ENCODE measurements at places on chromosomes 5 and 9.

DNA sequence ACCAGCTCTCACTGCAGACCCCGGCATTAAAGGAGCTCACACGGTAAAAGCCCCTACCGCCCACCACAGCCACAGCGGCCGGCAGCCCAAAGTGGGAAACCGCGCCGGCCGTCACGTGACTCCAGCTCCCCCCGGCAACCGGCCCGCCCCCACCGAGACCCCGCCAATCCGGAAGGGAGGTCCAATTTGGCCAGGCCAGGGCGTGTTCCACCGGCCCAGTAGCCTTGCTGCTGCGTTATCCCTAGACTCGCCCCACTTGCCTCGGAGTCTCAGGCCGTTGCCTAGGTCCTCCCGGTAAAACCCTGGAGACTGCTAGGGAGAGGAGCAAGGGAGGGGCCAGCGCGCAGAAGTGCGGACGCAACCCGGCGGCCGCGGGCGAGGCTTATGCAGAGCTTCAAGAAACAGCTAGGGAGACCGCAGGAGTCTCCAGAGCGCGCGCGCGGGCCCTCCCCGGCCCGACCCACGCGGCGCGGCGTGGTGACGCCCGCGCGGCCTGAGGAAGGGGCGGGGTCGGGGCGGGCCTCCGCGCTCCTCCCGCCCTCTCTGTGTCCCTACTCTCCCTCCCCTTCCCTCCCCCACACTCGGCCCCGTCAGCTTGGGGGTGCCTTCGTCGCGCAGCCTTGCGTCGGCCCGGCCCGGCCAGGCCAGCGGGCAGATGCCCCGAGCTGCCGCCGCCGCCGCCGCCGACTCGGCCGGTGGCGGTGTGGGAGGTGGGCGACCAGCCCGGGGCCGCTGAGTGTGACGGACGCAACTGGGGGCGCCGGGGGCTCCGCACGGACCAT is at the start of gene RIC1:
Gene RIC1, plus strand, starts transcription at position 578 of the 782 bp plus-strand sequence. Its CDS starts 203 bp downstream, at position 781.
- peak; percentile 98 for DNase-seq

DNA sequence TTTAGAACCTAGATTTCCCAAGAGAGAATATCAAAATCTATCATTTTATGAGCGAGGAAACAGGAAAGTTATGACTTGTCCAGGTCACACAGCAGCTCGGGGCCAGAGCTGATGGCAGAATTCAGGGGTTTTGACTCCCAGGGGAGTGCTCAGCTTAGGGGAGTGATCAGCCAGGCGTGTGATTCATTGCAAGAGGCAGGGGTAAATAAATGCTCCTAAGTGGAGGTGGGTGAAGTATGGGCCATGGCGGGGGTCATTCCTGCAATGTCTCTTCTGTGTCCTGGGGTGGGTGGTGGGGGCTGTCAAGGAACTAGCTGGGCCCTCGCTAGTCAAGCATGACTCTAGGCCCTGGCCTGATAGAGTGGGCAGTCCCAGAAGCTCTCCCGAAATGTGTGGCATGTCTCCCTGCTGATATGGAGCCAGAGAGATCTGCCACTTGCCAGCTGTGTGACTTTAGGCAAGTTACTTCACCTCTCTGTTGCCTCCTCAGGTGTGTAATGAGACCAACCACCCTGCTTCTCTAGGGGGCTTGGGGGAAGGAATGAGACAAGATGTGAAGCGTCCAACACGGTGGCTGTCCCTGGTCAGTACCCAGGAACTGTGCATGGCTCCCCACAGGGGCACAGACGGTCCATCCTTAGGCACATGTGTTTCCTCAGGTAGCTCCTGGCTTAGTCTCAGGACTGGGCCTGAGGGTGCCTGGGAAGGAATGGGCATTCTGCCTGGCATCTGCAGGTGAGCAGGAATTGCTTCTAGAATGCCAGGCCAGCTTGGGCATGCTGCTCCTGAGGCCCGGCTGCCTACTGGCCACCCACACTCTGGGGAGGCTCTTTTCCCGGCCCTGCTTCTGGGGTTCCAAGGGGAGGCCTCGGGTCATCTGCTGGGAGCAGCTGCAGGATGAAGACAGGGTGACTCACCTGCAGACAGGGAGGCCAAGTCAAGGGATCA is 36.5 kb upstream of the SH3PXD2B start:
- DNase-seq: peak; percentile 50

- no peak for DNase-seq
These were observed 170.8 kb downstream of the EDIL3 start for GRCh38 chr5:84213861-84214260.

DNA sequence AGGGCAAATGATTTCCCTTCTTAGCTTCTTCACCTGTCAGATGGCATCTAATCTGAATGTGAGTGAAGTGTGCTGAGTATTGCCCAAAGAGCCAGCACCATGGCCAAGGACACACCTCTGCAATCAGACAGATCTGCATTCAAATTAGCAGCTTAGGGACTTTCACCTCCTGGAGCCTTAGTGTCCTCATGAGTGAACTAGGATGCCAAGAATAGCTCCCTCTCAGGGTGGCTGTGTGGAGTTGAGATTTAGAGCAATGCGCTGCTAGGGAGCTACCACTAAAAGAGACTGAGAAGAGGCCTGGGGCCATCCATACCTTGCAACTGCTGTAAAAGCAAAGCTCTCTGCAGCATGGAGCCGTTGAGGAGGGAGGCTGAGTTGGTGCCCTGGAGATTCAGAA is 1.4 kb downstream of the CIZ1 start:
- DNase-seq: no peak

DNA sequence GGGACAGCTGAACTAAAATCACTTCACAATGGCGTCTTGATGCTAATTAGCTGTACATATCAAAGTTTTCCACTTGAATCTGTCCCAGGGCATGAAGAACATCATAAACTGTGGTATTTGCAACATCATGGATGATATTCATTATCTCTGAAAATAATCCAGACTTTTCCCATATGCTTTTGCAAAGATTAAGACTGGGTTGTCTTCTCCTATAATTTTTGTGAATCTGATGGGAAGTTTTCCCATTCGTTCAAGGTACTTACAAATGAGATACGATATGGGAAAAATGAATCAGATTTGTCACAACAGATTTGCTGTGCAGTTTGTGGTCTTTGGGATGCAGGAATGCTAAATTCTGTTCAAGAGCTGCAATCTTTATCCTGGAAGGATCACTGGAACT is 17.4 kb upstream of the ADAMTS16 start:
- DNase-seq: no peak

DNA sequence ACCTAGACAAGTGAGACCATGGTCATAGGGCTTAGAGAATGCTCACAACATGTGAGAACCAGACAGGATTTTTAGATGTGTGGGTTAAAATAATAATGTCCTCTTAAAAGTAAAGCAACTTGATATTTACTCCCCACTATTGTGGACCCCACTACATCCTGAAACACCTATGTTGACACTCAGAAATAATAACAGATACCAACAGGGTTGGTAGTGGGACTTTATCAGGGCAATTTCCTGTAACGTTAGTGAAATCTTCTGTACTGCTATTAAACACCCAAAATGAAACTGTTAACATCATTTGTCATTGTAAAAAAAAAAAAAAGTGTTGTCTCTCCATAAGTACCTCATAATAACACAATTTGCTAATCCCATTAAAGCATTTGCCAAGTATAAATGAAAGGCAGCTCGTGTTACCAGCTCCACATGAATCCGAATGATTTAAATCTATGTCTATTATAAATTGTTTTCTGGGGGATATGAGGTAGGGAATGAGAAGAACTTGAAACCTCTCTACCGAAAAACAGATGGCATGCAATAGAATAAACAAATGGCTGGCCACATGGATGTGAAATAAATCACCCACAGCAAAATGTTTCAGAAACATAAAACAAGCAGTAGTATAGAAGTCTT is 285.9 kb downstream of the ARHGEF28 start:
- DNase-seq: no peak
